ENCODE measurements at places on chromosomes 3 and 15.

DNA sequence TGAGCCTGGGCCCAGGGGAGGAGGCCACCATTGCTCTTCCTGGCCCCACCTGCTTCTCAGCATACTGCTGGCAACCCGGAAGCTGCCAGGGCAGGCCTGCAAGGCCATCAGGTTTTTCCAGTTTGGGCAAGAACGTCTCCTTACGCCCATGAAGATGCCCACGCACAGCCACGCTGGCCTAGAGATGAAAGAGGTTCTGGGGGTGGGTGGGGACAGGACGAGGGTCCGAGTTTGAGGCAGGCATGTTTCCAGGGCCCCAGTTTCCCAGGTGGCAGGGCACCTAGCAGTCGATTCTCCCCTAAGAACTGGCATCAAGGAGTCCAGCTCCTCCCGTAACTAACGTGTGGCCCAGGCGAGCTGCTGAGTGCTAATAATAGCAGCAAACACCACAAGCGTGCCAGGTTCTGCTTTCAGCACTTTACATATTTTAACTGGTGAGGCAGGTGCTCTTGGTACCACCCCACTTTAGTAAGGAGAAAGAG is 45.8 kb downstream of the ZNF710 start:
- DNase-seq, result no peak

- DNase-seq, result no peak
Measured at GRCh38 chr3:179082416-179082815, 10.8 kb upstream of the ZMAT3 start.

- DNase-seq, result no peak
Measured at GRCh38 chr3:97720417-97720816, 44.1 kb upstream of the ARL6 start.

DNA sequence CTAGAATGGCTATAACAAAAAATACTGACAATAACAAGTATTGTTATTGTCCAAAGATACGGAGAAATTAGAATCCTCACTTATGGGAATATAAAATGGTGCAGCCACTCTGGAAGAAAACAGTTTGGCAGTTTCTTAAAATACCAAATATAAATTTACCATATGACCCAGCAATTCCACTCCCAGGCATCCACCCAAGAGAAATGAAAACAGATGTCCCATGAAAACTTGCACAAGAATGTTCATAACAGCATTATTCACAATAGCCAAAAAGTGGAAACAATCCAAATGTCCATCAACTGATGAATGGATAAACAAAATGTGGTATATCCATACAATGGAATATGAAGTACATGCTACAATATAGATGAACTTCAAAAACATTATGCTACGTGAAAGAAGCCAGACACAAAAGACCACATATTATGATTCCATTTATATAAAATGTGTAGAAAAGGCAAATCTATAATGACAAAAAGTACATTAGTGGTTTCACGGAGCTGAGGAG is 9.4 kb downstream of the AAGAB start:
- no peak for DNase-seq

DNA sequence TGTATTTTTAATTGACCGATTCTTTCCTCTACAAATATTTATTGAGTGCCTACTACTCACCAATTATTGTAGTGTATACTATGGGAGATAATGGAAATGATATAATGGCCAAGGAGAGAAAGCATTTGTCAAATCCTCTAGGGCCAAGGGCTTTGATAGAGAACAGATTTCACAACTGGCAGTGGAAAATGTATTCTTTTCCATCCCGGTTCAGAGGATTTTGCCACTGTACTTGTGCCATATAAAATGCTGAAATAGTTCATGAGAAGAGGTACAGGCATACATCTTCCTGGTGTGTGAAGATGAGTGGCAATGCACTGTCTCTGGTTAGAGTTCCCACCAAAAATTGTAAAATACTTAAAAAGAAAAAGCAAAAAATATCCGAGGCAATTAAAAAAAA is 451.6 kb upstream of the TPRG1 start:
- no peak for DNase-seq

DNA sequence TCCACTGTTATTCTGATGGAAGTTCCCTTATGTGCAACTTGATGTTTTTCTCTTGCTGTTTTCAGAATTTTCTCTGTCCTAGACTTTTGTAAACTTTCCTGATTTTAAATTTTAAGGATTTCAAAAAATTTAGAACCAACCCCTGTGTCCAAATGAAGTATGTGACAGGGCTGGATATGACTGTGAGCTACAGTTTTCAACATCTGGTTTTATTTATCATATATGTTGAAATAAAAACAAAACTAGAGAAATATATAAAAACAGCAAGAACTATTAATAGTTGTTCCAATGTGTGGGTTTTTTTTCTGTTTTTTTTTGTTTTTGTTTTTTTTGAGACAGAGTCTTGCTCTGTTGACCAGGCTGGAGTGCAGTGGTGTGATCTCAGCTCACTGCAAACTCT is 47.4 kb upstream of the PSMD6 start:
- DNase-seq, result no peak

DNA sequence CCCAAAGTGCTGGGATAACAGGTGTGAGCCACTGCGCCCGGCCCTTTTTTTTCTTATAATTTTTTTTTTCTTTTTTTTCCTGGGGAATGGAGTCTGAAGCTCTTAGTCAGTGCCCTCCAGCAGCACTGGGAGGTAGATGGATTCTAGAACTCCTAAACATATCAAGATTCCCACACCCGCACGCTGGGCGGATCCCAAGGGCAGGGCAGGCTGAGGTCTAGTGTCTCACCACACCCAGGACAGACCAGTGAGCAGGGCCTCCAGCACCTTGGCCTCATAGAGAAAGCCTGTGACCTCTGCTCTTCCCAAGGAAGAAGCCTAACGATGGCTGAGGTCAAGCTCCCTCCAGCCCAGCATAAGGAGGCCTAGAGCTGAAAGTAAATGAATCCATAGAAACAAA is 153.7 kb upstream of the MEF2A start:
- no peak for DNase-seq

DNA sequence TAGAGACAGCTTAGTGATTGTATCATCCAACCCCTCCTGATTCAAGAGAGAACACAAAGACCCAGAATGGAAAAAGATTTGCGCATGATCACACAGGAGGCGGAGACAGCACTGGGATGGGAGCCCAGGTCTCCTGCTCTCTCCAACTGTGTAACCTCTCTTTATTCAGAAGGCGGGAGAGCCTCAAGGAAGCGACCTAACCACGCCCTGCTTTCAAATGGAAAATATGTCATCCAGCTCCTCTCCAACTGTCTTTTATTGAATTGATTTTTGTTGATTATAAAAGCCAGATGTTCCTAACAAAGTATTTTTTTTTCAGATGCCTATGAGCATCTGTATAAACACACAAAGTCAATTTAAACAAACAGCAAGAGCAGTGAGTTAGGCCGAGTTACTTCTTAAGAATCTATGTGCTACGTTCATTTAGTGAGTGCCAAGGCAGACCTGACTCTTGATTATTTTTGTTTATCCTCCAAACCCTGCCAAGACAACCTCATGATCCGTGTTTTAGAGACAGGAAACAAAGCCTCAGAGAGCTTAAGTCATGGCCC is 74.5 kb downstream of the BFSP2 start:
- DNase-seq, result no peak

GRCh38 chr3:114609973-114610630 is 316.3 kb downstream of the TIGIT start:
- DNase-seq, result no peak

DNA sequence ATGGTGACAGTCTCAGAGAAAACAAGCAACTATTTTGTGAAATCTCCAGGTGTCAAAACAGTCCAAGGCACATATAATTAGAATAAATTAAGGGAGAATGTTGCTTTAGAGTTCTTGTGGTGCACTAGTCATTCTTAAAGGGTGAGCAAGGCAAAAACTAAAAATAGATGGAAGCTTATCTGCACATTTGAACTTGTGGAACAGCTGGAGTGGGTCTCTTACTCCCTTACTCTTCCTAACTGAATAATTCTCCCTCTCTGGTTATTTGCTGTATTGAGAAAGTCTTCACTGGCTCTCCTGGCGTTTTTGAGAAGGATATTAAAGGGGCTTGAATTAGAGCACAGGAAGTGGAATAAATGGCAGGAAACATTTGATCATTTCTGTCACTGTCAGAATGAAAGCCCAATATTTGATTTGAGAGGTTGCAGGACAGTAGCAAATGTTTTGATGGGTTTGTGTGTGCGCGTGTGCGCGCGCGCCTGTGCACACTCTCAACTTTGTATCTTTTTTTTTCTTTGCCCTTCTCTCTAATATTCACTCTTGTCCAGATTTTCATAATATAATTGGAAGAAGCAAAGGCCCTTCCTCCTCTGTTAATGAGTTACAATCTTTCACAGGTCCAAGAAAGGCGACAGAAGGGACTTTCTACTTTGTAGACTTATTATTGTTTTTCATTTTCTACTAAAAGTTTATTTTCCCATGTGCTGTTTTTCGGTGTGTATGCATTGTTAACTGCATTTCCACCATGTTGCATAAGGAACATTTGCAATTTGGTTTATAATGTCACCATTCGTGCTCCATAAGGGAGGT is 40.9 kb downstream of the AKAP13 start:
- no peak for DNase-seq

- DNase-seq, result no peak
Measured at GRCh38 chr3:139455855-139456254, 20.5 kb downstream of the RBP2 start.

Data from activated CD4-positive, alpha-beta T cell treated with anti-CD3 and anti-CD28 coated beads, Interleukin-2, amount 10 ng/mL, durations not matched to agents 7 days and 5 days (primary cell).